Activated CD4-positive, alpha-beta T cell treated with anti-CD3 and anti-CD28 coated beads, Interleukin-2, amount 50 U/mL, for 48 hours (primary cell): ENCODE measurements at places on chromosomes 4 and X.

GRCh38 chr4:81634165-81634564 is 162.5 kb upstream of the RASGEF1B start:
- no peak for DNase-seq

DNA sequence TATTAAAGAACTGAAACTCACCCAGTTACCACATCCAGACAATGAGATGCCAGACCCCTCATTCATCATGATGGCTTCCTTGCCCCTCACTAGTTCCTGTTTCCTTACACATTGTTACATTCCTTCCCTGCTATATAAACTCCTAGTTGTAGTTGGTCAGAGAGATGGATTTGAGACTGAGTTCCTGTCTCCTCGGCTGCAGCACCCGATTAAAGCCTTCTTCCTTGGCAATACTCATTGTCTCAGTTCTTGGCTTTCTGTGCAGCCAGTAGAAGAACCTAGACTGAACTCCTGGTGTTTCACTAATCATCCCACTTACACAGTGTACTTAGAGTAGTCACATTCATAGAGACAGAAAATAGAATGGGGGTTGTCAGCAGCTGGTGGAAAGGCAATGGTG is 324.7 kb downstream of the TRIML1 start:
- DNase-seq, result no peak

DNA sequence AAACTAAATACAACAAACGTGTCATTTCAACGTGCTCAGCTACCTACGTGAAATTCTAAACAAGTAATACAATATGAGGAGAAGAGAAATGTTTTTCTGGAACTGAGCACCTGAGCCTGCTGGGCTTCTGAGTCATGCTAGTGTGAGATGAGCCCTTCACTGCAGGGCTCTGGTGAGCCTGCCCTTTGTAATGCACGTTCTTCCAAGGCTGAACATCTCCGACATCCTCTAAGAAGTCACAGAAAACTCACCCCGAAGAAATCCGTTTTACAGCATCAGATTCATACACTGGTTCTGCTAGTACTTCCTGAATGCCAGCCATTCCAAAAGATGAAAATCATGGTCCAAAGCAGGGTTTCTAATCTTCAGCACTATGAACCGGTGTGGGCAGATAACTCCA is 157.1 kb downstream of the AMELX start:
- no peak for DNase-seq

- no peak for DNase-seq
Observed at GRCh38 chr4:173526027-173526482, 4.0 kb downstream of the HAND2 start.

DNA sequence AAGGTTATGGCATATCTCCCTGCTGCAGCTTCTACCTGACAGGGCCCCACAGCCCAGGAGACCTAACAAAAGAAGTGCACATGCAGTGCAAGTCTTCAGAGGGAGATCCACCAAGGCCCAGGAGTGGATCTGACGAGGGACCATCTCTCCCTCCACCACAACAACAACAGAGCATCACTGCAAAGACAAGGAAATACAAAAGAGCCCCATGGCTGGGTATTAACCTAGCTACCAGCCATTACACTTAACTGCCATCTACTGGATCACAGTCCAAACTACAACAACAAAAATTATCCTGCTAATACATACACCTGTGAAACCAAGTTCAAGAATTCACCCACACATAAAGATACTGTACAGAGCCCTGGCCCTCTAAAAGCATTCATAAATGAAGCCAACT is 280.2 kb upstream of the SLC7A11 start:
- no peak for DNase-seq

DNA sequence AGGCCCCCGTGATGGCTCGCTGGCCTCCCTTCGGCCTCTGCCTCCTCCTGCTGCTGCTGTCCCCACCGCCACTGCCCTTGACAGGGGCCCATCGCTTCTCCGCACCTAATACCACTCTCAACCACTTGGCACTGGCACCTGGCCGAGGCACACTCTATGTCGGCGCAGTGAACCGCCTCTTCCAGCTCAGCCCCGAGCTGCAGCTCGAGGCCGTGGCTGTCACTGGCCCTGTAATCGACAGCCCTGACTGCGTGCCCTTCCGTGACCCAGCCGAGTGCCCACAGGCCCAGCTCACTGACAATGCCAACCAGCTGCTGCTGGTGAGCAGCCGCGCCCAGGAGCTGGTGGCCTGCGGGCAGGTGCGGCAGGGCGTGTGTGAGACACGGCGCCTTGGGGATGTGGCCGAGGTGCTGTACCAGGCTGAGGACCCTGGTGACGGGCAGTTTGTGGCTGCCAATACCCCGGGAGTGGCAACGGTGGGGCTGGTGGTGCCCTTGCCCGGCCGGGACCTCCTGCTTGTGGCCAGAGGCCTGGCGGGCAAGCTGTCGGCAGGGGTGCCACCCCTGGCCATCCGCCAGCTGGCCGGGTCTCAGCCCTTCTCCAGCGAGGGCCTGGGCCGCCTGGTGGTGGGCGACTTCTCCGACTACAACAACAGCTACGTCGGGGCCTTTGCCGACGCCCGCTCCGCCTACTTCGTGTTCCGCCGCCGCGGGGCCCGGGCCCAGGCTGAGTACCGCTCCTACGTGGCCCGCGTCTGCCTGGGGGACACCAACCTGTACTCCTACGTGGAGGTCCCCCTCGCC is 3.0 kb downstream of the PLXNB3 start:
- DNase-seq, result no peak

- peak; percentile 7 for DNase-seq
Observed at GRCh38 chrX:69616457-69617203, 717 bp downstream of the EDA start.

DNA sequence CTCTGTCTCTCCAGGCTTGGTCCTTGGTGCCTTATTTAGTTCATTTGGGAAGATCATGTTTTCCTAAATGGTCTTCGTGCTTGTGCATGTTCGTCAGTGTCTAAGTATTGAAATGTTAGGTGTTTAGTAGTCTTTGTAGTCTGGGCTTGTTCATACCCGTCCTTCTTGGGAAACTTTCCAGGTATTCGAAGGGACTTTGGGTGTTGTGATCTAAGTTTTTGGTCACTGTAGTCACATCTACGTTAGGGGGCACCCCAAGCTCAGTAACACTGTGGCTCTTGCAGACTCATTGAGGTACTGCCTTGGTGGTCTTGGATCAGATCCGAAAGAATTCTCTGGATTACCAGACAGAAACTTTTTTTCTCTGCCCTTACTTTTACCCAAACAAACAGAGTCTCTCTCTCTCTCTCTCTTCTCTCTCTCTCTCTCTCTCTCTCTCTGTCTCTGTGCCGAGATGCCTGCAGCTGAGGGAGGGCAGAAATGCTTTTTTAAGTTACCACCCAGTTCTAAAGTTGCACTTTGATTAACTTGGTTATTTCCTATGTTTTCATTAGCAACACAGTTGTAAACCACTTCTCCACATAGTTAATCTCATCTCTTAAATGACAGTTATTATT is 67.6 kb upstream of the SLC7A3 start:
- DNase-seq, result peak; percentile 7

DNA sequence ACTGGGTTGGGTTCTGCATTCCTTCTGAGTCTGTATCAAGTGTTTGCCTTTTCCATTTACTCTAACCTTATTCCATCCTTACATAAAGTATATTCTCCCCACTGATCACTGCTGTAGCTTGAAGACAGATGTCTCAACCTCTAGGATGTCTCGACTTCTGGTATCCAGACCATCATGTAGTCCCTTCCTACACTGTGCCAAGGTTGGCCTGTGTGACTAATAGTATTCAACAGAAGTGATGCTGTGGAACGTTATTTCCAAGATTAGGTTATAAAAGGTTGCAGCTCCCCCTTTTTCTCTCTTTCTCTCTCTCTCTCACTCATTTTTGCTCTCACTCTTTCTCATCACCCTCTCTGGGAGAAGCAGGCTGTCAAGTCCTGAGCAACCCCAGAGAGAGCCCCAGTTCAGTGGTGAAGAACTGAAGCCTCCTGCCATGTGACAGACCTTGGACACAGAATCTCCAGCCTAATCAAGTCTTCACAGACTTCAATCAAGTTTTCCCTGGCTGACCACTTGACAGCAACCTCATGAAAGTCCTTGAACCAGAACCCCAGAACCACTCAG is 75.4 kb downstream of the PRDM5 start:
- DNase-seq, result no peak
